ENCODE measurements at places on chromosomes 5 and 9.

- DNase-seq, result no peak
These were observed 383.4 kb downstream of the BRINP1 start for GRCh38 chr9:118985851-118986250.

GRCh38 chr9:94869415-94869843 lies 142.9 kb downstream of the AOPEP start:
- no peak for DNase-seq

DNA sequence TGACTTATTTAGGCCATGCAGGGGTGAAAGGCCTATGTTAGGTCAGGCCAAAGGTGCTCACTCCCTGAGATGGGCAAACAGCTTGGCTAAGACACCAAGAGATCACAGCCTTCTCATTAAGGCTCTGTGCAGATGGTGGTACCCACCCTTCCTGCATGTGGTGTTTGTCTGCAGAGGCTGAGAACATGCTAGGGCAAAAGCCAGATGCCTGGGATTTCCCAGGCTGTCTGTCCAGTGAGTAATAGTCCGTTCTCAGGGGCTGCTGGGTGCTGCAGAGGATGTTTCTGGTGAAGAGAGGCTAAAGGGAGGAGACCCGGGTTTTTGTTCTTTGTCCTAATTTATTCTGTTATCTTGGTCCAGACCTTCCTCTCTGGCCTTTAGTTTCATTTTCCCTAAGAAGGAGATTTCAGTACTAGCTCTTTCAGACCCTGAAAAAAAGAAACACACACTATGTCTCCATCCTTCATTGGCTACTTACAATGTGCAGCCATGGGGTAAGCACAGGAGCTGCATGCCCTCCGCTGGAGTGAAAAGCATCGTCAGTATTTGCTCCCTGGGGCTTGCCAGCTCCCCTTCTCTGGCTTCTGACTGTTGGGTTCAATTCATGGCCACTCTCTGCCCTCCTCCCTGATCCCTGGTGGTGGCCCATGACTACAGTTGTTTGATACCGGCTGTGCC lies 23.4 kb upstream of the GLRA1 start:
- no peak for DNase-seq

GRCh38 chr9:75432386-75432785 lies 344.1 kb downstream of the OSTF1 start:
- DNase-seq, result no peak

DNA sequence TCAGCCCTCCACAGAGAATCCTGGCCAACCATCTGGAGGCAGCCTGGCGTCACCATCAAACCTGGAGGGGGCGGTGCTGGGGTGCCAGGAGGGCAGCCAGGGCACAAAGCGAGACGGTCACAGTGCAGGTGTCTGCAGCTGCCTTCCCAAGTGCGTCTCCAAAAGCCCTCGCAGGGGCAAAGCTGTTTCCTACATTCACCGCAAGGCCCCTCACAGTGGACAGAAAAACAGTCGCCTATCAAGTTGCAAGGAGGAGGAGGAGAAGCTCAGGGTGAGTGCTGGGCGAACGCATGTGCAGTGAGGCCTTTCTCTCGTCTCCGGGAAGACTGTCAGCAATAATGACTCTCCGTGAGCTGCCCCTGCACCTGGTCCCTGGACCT lies 18.0 kb upstream of the LHX3 start:
- DNase-seq, result no peak

- no peak for DNase-seq
These were observed 35.6 kb upstream of the TRIO start for GRCh38 chr5:14107536-14107935.

- DNase-seq, result no peak
These were observed 63.7 kb upstream of the CCDC112 start for GRCh38 chr5:115360046-115360685.

- DNase-seq, result no peak
These were observed 781.2 kb downstream of the MTRR start for GRCh38 chr5:8650186-8650585.

DNA sequence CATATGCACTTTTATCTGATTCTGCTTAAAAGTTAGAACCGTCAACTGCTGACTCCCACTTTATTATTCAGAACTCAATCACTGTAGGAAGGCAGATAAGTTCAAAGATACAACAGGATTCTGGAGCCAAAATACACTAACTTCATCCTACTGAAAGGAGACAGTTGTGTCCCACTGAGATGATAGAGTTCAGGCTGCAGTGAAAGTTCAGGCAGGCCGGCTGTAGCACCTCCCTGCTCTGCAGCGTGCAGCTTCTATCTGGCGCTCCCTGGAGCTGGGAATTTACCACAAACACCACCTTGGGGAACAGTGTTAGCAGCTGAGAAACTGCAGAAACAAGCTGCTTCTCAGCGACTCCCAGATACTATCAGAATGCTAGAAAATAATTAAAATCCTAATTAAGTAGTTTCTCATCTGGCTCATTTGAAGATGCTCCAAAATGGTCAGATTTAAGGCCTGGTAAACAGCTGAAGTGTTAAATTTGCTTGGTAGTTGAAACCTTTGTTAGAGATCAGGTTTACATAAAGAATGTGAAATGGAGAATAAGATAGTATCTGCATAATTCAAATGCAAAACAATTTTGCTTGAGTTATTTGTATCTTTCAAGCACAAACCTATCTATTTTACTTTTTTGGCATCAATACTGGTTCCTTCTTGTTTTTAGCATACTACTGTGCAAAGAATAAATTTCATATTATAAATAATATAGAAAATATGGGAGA lies 52.3 kb upstream of the CNTLN start:
- DNase-seq, result no peak

GRCh38 chr5:113162770-113163169 lies 186.2 kb downstream of the DCP2 start:
- no peak for DNase-seq

- no peak for DNase-seq
These were observed 182.6 kb upstream of the C9orf72 start for GRCh38 chr9:27755846-27756245.

DNA sequence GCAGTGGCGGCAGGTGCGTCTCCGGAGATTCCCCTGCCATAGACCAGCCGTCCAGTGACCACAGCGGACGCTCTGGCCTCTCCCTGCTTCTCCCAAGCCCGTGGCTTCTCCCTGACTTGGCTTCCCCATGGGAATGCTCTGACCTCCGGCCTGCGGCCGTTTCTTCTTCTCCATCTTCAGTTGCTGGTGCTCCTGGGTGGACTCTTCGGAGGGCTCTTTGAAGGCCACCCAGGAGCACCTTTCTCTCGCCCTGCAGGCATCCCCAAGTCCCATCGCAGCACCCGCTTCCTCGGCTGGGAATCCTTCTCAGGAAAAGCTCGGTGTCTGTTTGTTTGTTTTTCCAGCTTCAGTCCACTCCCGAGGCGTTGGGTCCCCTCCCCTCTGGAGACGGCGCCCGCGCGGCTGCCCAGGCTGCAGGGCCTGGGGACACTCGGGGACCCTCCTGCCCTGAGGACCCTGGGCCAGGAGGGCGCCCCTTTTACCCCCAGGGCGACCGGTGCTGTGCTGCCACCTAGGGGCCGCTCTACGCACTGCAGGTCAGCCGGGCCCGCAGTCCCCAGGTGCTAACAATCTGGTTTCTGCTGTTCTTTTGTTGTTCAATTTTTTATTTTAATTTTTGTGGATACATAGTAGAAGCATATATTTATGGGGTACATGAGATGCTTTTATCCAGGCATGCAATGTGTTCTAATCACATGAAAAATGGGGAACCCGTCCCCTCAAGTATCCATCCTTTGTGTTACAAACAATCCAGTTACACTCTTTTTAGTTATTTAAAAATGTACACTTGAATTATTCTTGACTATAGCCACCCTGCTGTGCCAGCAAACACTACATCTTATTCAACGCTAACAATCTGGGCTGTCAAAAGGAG lies 197.9 kb upstream of the ADAMTS16 start:
- no peak for DNase-seq

- DNase-seq, result no peak
These were observed 291.5 kb downstream of the SEC61B start for GRCh38 chr9:99513441-99514112.

- no peak for DNase-seq
These were observed 561.1 kb downstream of the KCTD16 start for GRCh38 chr5:144731786-144732185.

- DNase-seq, result no peak
These were observed 190.1 kb upstream of the ZNF608 start for GRCh38 chr5:124936626-124936933.

DNA sequence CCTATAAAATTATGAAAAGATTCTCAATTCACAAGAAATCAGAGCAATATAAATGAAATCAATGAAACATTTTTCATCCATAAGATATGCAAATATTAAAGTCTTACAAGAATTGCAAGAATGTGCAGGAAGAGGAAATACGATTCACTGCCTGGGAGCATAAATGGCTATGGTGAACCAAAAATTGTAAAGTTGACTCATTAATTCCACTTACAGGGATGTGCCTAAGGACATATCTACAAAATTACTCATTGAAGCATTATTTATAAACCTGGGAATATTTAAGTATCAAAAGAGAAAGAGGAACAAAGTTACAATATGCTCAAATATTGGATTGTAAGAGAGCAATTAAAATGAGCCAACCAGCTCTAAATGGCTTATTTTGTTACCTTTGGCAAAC lies 6.9 kb upstream of the NIPSNAP3A start:
- DNase-seq, result no peak

GRCh38 chr9:77847059-77847499 lies 184.5 kb downstream of the GNAQ start:
- DNase-seq, result no peak

DNA sequence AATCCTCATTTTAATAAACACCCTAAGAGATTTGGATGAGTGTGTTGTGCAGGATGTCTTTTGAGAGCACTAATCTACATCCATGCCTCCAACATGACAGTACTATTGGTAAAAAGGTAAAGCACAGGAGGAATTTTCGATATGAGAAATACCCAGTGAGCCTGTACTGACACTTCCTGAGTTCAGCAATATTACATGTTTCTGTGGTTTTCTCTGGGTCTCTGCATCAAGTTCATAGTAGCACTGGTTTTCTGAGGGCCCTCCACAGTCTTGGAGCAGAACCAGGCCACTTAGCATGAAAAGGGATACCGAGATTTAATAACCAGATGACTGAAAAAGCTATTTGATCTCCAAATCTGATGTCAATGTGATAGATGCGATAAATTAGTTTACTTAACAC lies 524.1 kb downstream of the TMEM38B start:
- DNase-seq, result no peak

DNA sequence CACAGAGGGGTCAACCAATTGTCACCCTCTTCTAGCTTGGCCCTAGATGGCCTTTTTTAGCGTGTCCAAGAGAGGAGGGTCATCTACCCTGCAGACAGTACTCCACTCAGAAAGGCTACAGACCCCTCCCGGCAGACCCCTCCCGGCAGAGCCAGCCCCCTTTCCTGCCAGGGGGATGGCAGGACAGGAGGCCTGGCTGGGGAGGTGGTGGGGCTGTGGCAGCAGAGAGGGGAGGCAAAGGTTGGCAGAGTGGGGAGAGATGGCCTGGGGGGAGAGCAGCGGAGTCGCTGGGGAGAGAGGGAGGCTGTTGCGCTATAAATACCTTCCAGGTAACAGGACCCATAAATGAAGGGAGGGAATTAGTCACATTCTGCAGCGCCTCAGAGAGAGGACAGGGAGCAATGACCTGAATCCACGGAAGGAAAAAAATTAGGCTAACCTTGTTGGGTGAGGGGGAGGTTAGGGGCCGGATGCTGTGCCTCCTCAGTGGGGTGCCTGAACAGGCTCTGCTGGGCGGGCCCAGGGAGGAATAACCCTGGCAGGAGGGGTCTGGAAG lies 32.9 kb upstream of the PSD2 start:
- DNase-seq, result no peak

- DNase-seq, result no peak
These were observed 8.9 kb downstream of the PHF2 start for GRCh38 chr9:93585259-93585658.

DNA sequence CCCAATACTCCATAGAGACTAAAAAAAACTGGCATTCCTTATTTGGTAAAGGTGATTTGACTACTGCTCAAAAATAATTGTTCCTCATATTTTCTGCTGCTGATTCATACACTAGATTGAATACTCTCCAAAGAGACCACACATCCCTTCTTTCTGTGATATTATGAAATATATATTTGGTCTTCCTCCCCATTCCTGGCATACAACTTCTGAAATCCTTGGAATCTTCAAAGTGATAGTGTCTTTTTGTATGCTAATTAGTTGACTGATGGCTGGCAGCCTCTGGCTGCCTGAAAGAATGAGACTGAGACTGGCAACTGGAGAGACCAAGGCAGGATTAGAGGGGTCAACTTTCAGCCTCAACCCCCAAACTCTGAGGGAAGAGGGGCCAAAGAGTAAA lies 348.0 kb upstream of the RFX3 start:
- no peak for DNase-seq

DNA sequence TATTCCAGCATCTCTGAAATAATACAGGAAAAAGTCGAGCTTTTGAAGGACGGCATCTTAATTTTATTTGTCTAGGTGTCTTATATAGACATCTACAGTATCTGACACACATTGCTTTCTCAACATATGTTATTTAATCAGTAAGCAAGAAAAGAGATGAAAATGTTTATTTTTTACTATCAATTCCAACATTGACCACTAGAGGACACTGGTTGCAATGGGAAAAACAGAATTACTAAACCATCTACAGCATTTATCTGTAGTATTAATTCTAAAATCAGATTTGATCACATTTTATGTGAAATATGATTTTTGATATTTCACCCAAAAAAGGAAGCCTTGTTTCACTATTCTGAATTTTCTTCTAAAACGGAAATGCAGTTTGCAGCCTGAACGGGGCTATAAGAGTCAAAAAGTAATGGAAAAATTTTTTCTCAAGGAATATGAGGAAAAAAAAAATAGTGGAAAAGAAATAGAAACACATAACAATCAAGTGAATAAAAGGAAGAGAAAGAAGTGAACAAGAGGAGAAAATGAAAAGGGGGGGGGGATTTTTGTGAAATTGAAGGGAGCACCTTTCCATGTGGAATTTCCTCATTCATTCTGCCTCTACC lies 98.6 kb downstream of the OSTF1 start:
- no peak for DNase-seq

GRCh38 chr5:129113867-129114266 lies 19.3 kb downstream of the ISOC1 start:
- no peak for DNase-seq

- no peak for DNase-seq
These were observed 173.0 kb upstream of the DAPK1 start for GRCh38 chr9:87324613-87325194.

GRCh38 chr5:178201221-178201926 lies 3.0 kb upstream of the HNRNPAB start:
- no peak for DNase-seq

DNA sequence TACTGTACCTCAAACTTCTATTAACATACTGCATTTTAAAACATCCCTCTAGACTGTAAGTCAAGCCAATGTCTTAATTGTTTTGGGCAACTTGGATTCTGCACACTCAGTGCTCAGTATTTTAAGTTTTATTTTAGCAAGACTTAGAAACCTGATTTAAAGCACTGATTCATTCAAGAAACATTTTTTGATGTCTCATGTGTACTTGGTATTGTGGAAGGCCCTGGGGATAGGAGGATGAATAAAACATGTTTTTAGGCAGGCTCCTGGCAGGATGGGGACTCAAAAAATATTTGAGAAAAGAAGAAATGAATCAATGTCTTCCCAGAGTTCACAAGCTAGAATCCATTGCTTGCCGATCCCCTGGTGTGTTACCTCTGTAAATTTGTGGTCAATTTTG lies 334.0 kb upstream of the PUM3 start:
- DNase-seq, result no peak
